Stimulated activated CD4-positive, alpha-beta T cell treated with anti-CD3 and anti-CD28 coated beads, Interleukin-2, amount 100 ng/mL, for 24 hours (primary cell): ENCODE measurements at places on chromosomes 3 and 15.

- DNase-seq = no peak
Measured at GRCh38 chr15:66581972-66582537, 16.3 kb upstream of the LCTL start.

DNA sequence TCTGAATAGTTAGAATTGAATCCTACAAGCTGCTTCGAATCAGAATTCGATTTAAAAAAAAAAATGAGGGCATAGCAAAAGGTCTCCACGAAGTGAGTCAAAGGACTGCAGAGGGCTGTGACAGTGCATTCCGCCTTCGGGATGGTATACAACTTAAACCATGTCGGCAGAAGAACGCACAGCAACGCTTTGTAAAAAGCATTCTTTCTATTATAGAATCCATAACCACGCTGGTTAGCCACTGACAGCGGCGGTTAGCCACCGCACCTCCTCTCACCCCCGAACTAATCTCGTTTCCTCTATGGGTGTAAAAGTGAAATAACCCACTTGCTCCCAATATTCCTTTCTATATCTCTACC lies 664 bp upstream of the PIK3CA start:
- DNase-seq = peak; percentile 70

DNA sequence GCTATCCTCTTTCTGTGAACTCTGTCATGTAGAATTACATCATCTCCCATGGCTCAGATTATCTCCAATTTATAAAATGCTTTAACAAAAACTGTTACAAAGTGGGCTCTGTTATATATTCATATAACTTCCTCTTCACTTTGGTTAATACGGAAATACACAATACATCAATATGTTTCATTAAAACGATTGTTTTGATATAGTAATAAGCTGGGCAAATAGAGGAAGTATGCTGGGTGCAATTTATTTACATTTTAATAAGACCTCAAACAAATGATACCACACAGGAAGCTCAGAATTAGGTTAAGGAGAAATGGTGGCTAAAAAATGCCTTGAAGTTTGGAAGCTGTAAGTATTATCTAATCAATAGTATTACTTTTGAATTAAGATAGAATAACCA lies 331.0 kb downstream of the ZBTB20 start:
- no peak for DNase-seq

GRCh38 chr3:115615001-115615814 lies 8.1 kb upstream of the GAP43 start:
- DNase-seq = no peak

- no peak for DNase-seq
Measured at GRCh38 chr15:35871282-35871681, 325.3 kb upstream of the DPH6 start.

DNA sequence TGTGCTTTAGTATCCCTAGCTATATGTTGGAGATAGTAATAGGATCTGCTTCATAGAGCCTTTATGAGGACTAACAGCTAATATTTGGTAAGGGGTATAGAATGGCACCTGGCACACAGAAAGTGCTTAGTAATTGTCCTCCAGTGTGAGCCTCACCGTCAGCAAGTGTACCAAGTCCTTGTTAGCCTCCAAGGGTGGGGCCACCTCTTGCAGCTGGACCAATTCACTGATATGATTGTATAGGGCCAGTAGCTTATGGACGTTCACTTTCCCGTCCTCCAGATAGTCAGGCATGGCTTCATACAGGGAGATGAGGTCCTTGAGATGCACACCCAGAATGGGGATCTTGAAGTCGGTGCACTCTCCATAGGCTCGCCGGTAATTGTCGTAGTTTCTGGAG lies 53.6 kb downstream of the FAM98B start:
- DNase-seq = no peak

DNA sequence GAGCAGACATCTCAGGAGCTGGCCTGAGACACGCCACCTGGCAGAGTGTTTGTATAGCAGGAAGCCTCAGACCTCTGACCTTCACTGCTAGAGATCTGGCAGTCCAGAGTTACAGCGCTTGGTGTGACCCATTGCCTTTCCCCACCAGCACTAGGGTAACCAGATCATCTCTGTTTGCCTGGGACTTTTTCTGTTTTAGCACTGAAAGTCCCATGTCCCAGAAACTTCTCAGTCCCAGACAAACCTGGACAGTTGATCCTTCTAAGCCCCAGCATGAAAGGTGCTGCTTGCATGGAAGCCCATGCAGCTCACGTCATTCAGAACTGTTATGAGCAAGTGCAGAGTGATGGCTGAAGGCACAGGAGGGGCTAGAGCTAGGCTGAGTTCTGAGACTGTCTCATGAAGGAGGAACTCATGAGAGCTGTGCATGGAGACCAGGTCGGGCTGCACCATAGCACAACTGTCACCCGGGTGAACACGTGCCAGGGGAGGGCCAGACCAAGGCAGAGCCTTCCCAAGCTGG lies 18.2 kb upstream of the AHSG start:
- DNase-seq = no peak

- DNase-seq = no peak
Measured at GRCh38 chr3:192745150-192745549, 17.8 kb upstream of the FGF12 start.

DNA sequence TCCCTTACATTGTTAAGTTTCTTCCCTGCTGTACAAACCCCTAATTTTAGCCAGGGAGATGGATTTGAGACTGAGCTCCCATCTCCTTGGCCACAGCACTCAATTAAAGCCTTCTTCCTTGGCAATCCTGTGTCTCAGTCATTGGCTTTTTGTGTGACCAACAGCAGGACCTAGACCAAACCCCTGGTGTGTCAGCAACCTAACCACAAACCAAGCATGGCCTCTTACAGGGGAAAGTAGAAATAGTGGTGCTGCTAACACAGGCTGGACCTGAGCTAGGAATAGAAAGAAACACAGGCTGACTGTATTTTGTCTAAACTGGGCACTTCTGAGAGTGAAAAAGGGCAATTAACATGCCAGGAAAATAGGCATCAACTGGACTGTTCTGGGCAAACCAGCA lies 37.9 kb downstream of the PPCDC start:
- no peak for DNase-seq

GRCh38 chr3:102488331-102488730 lies 53.5 kb downstream of the ZPLD1 start:
- no peak for DNase-seq

DNA sequence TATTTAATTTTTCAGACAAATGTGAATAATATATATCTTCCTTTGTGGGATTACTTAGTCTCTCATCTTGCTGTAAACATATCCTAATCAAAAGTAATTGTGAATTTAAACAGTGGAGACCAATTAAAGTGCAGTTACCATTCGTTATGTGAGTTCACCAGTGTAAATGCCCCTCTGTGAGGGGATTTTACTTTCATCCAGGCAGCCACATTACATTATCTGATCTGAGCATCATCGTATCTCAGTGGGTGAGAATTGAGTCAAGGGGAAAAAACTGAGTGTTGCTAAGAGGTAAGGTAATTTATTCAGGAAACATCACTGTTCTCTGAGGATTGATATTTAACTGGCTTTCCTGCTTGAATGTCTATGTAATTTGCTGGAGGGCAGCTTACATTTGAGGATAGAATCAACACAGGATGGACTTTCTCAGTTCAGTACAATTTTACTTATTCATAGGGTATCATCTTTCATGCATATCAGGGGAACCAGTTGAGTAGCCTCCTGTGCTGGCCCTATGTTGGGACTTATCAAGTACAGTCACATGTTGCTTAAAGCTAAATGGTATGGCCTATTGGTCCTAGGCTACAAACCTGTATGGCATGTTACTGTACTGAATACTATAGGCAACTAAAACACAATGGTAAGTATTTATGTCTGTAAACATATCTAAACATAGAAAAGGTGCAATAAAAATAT lies 219.7 kb downstream of the CD47 start:
- no peak for DNase-seq

GRCh38 chr3:87203809-87204208 lies 23.3 kb upstream of the CHMP2B start:
- DNase-seq = no peak

GRCh38 chr15:69780981-69781380 lies 316.7 kb downstream of the TLE3 start:
- DNase-seq = no peak

DNA sequence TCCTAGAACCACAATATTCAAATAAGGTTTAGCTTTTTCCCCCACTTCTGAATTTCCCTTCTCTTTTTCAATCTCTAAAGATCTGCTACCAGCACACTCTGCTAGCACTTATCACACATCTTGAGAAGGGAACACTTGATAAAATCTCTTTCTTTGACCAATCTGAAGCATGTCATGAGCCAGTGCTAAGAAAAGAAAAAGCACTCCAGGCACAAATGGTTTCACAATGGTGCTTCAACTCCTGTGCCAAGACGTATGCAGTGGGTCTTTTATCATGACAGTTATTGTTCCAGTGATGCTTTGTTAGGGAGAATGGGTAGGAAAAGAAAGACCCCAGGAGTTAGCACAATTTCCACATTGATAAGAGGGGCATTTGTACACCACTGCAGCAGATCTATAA lies 248.4 kb downstream of the ZNF385D start:
- DNase-seq = no peak

DNA sequence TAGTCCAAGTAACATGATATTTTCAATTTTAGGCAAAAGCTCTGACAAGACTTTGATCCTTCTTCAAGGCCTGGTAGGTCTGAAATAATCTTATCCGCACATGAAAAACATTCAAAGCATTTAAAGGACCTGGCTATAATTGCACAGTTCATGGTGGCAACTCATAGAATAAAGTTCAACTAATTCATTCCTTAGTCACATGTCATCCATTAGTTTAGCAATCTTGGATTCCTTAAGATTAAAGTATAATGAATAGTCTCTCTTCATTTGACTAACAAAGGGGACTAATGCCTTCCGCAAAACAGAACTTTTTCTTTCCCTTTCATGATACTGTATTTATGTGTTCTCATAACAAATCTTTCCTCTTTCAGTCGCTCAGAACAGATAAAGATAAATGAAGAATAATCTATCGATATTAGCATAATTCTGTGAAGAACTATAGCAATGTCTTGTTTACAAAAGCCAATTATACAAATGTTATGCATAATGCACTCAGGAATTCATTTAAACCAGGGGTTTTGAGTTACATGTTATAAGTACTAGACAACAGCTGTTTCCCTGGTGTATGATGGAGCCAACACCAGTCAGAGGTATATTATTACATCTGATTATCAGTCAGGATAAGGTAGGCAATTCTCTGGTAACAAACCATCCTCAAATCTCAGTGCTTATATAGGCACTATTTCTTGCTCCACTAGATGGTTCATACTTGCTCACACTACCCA lies 172.5 kb downstream of the POTEB3 start:
- no peak for DNase-seq

DNA sequence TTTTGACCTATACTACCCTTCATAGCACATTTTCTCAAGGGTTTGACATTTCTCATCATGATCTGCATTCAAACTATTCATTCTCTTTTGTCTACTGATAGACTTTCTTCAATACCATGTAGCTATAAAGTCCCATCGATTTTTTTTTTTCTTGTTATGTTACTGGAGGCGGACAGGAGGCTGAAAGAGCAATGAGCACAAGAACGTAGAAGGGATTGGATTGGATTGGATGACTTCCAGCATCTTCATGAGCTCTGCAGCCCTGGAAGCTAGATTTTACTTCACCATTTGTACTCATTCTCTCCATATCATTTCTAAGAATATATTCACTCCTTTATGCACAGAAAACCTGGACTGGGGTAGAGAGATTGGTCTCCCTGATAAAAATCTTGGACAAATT lies 43.2 kb downstream of the DUT start:
- DNase-seq = no peak

GRCh38 chr15:83102346-83102745 lies 5.1 kb upstream of the TM6SF1 start:
- no peak for DNase-seq

DNA sequence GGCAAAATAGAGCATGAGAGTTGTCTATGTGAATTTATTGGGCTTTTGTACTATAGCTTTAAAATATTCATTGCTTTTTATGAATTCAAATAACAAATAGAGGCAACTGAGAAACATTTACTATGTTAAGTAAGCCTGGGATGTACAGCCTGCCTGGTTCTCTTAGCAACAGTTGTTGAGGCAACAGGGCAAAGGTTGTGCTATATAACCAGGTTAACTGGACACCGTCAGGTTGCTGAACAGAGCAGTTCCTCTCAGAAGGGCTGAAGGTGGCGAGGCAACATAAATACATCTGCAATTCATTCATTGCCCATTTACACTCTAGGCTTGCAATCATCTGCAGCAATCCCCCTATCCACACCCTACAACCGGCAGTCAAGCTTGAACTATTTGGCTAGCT lies 78.2 kb downstream of the GTF2E1 start:
- DNase-seq = no peak

- DNase-seq = no peak
Measured at GRCh38 chr3:55357796-55358195, 129.3 kb downstream of the WNT5A start.

DNA sequence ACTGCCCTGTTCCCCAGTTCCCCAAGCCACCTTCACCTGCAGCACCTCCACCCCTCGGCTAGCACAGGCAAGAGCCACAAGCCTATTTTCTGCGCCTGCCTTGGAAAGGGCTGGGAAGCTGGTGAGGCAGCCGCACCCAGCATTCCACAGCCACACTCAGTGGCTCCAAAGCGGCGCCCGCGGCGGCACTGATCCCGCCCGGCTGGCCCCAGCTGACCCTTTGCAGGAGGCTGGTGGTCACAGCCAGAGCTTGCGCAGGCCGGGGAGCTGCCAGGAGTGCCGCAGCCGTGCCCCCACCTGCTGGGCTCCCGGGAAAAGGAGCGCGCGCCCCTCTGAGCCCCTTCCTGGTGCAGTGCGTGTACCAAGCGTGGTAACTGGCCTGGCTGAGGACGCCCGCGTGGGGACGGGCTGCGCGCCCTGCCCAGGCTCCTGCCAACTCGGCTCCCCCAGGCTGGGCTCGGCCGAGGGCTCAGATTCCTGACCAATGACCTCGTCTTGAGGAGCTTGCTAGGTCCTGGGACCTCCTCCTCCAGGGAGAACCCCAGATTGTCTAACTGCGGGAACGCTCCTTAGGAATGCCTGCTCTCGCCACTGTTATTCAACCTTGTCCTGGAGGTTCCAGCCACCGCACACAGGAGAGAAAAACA lies 13.3 kb downstream of the GRAMD2A start:
- DNase-seq = no peak

- DNase-seq = no peak
Measured at GRCh38 chr3:16132190-16132589, 42.3 kb upstream of the GALNT15 start.

- no peak for DNase-seq
Measured at GRCh38 chr3:69012800-69013252, 658 bp downstream of the EOGT start.

DNA sequence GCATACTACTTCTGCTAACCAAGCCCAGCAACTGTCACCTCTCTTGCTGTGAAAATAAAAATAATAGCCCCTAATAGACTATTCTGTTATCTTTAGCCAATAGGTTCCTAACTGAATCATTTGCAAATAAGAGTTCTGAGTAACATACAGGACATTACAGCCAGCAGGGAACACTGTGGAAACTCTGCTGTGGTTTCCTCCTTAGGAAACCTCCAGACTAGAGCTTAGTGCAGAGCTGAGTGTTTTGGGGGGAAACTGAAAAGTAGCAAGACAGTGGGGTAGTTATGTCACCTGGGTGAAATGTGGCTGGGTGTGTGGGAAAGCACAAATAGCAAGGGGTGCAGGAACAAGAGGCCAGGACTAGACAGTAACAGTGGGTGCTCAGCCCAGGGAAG lies 32.4 kb downstream of the DZIP1L start:
- no peak for DNase-seq
